AG08396 (cell line): ENCODE measurements at places on chromosomes 3 and 15.

- no peak for DNase-seq
Observed at GRCh38 chr3:196691386-196691785, 20.7 kb downstream of the CEP19 start.

DNA sequence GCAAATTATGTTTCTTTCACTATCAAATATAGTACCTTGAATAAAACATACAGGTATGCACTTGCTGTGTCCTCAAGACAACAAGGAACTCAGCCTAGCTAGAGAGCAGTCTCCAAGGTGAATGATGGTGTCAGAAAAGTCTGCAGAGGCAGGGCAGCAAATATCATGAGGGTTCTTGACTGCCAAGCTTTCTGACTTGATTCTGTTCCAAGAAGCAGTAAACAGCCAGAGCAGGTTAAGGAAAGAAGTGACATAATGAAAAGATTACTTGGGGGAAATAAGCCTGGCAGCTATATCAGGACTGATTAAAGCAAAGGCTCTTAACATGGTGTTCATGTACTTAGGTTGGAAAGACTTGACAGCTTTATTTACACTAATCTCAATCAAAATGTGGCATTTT lies 192.2 kb upstream of the GADL1 start:
- no peak for DNase-seq

DNA sequence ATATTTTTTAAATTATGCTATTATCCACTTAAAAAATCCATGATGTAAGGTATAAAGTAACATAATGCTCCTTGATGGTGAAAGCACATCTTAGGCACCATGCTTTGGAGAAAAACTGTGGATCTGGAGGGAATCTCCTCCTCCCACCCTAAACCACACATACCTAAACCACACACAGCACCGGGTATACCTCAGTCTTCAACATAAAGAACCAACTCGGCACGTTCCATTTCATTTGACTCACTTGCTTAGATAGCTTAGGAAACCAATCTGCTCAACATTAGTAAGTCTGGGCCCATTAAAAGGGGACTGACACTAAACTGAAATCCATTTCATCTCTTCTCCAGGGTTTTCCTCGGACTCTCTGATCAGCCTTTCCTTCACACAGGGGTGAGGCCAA lies 945.7 kb upstream of the CFAP20DC start:
- DNase-seq, result no peak

GRCh38 chr3:13378155-13378554 lies 42.0 kb downstream of the NUP210 start:
- no peak for DNase-seq

DNA sequence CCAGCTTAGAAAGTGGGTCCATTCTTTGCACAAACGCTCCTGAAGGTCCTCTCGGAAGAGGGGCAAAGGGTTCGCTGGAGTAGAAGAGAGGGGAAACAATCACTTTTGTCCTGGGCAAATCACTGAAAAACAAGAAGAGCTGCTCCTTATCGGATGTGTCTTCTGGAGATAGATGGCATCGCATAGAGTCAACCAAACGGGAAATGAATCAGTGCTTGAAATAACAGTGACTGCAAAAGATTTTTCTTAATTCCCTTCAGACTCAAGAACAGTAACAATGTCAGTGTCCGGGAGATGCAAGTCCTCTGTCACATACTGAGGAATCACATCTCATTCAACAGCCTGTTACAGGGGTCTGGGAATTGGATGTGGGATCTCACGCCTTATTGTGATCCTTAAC lies 78.8 kb upstream of the PCSK6 start:
- no peak for DNase-seq

- DNase-seq, result no peak
Observed at GRCh38 chr3:123281406-123281805, 79.7 kb downstream of the SEC22A start.

GRCh38 chr3:168249205-168249549 lies 153.5 kb upstream of the GOLIM4 start:
- DNase-seq, result no peak

DNA sequence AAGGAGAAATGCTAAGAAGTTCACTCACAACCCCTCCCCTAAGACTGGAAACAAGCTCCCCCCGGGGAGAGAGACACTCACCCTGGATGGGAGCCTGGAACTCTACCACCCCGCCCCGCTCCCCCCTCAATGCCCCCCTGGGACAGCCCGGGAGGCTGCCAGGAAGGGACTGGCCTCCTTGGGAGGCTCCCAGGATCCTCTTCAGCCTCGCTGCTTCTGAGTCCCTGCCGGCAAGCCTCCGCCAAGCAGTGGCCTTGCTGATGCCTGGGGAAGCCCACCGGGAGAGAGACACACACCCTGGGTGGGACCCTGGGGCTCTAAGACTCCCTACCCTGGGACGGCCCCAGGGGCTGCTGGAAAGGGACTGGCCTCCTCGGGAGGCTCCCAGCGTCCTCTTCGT lies 33.4 kb downstream of the CPEB1 start:
- no peak for DNase-seq

DNA sequence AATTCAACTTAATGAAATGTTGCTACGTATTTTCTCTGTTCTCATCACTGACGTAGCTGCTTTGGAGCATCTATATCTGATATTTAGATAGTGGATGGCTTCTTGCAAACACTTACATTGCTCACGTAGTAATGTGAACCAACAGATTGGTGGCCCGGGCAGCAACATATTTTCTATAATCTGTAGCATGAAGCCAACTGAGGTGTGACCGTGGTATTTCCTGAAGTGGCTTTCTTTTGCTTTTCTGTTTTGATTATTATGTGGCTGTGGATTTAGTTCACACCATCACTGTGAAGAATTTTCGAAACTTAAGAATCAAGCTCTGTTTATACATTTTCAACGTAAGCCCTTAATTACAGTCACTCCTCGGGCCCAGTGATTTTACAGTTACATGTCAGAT lies 288.5 kb downstream of the LPP start:
- DNase-seq, result no peak

DNA sequence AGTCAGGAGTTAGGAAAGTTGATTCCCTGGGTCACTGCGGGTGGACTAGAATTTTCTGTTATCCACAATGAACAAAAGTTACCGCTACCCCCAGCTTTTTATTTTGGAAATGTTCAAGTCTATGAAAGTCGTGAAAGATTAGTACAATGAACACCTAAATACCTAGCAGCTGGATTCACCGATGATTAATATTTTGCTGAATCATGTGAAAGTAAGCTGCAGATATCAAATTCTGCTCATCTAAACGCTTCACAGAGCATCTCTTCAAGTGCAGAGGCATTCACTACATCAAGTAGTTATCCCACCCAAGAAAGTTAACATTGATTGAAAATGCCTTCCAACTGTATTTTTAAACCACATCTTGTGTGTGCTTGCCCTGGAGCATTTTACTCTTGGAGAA lies 729.0 kb upstream of the NR2F2 start:
- no peak for DNase-seq

DNA sequence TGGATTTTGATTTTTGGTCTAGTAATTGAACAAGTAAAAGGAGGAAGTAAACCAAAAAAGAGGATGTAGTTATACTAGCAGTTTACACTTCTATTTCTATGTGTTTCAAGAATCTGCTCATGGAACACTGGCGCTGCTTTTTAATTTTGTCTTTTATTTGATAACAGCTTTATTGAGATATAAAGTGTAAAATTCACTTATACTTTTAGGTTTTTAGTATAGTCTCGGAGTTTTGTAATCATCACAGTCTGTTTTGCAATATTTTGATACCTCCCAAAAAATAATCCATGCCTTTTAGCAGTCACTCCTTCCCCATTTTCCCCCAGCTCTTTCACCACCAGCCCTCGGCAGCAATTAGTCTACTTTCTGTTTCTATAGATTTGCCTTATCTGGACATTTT lies 18.0 kb downstream of the UBE2E2 start:
- DNase-seq, result no peak
